Stimulated activated CD8-positive, alpha-beta memory T cell treated with anti-CD3 and anti-CD28 coated beads, Interleukin-15, amount 100 ng/mL, for 1 hour (primary cell): ENCODE measurements at places on chromosomes 5 and 9.

DNA sequence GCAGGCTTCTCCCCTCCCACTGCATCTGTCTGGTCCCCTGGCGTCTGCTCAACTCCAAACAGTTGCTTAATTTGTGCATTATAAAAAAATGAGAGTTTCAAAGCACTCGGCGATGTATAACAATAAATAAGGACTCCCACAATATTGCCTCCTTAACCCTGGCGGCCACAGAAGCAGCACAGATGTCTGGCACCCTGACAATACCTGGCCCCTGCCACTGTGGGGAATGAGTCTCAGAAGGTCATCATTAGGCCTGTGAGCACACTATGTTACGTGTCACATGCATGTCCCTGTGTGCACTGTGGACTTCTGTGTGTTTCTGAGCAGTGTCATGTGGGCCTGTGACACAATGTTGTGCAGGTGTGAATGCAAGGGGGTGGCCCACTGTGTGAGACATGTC, 236.5 kb downstream of the PBX3 start:
- no peak for DNase-seq

GRCh38 chr9:24545285-24545684, 412 bp downstream of the IZUMO3 start:
- no peak for DNase-seq

- no peak for DNase-seq
Observed at GRCh38 chr9:110040788-110041187, 167.2 kb downstream of the C9orf152 start.

GRCh38 chr9:14296495-14297113, 17.3 kb downstream of the NFIB start:
- no peak for DNase-seq

GRCh38 chr9:129223551-129224208, 45.6 kb upstream of the IER5L start:
- DNase-seq = no peak

GRCh38 chr9:95150903-95151302, 166.6 kb downstream of the FANCC start:
- DNase-seq = no peak

- no peak for DNase-seq
Observed at GRCh38 chr5:3325201-3325971, 270.2 kb upstream of the IRX1 start.

GRCh38 chr5:172849606-172850453, 15.8 kb downstream of the ERGIC1 start:
- no peak for DNase-seq
